Progenitor cell of endocrine pancreas (in vitro differentiated cells): ENCODE measurements at places on chromosomes 2 and 18. TPM values are rescaled to one million over a fixed set of nuclear protein-coding genes. Genes with fewer than 3 reads are reported as not detected.

GRCh38 chr2:203737360-203737759, 30.9 kb downstream of the CD28 start:
- DNase-seq, result no peak

- DNase-seq, result no peak
Observed at GRCh38 chr2:238865744-238866355, 18.0 kb downstream of the TWIST2 start.

DNA sequence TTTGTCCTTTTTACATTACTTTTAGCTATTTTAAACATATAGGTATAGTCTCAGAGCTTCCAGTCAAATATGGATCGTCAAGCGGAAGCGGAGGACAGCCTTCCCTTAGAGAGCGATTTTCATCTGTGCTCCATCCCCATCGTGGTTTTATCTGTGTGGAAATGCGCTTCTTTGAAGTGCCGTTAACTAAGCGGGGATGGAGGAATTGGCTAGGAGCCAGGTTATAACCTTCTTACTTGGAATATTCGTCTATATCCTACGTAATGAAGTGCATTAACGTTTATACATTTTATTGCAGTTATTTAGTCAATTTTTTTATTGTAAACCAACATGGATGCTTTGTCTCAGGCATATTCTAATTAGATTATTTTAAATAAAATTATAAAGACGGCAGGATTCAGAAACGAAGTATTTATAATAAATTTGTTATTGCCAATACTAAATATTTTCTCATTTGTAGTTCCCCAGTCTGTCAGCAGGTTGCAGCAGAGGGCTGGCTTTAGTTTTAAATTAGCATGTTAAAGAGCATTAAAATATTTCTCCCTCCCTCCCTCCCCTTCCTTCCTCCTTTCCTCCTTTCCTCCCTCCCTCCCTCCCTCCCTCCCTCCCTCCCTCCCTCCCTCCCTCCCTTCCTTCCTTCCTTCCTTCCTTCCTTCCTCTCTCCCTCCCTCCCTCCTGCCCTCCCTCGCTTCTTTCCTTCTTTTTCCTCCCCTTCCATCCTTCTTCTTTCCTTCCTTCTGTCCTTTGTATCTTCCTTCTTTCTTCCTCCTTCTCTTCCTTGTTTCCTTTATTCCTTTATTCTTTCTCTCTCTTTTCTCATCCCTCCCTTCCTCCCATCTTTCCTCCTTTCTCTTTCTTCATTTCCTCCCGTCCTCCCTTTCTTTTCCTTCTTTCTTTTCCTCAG, 80.6 kb upstream of the DOCK10 start:
- no peak for DNase-seq

GRCh38 chr2:224601923-224602322, 16.8 kb upstream of the CUL3 start:
- no peak for DNase-seq

DNA sequence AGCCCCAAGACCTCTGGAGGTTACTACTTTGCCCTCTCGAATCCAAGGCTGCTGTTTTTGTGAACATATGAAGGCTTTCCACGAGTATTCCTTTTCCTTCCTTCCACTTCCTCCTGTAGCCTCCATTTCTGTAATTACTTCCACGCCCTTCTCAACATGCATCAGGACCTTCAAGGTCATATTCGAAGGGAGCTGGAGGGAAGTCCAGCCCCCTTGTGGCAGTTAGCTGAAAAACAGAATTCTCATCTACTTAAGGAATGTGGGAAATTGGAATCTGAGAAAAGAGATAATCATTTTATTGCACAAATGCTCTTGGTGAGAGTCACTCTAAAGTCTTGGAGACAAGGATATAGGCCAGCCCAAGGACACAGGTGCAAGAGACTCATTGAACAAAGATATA, 1000.2 kb downstream of the TDRD15 start:
- no peak for DNase-seq

- no peak for DNase-seq
Observed at GRCh38 chr2:202187570-202187969, 50.8 kb downstream of the SUMO1 start.

DNA sequence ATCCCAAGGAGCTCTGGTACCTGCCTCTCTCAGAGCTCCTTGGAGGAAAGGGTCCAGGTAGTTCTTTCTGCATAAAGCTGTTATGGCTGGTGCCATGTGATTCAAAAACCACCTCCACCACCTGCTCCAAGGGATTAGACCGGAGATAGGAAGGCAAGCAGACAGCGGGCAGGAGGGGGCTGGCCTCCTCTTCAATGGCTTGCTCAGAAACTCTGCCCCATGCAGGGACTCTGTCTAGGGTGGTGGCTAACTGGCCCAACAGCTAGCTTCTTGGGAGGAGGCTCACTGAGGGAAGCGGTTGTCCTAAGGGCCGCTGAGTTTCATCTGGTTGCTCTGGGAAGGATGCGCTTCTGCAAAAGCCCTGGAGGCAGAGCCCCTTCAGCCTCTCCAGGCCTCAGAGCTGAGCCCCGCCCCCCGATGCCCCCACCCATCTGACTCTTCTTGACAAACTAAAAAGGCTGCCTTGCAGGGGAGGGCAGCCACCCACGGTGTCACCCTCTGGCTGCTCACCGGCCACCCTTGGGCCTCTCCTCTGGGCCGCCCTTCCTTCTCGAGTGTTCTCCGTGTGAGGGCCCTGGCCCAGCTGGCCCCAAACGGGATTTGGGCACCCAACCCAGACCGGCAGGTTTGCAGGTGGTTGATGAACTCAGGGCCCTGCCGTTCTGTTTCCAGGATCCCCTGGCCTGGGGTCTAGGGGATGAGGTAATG, 90.2 kb downstream of the MCFD2 start:
- DNase-seq, result no peak

DNA sequence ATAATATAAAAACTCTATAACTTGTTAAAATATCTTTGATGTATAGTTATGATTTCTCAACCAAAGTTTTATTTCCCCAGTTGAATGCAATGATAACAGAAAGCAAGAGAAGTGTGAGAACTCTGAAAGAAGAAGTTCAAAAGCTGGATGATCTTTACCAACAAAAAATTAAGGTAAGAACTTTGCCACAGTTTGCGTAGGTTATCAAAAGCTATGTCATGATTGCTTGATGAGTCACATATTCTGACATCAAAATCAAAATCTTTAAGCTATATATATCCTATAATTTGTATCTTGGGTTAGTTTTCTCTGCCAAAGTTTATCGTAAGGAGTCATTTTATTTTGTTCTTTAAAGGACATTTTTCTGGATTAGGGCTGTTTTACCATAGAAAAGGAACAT, 35.0 kb downstream of the NDC80 start:
- no peak for DNase-seq

DNA sequence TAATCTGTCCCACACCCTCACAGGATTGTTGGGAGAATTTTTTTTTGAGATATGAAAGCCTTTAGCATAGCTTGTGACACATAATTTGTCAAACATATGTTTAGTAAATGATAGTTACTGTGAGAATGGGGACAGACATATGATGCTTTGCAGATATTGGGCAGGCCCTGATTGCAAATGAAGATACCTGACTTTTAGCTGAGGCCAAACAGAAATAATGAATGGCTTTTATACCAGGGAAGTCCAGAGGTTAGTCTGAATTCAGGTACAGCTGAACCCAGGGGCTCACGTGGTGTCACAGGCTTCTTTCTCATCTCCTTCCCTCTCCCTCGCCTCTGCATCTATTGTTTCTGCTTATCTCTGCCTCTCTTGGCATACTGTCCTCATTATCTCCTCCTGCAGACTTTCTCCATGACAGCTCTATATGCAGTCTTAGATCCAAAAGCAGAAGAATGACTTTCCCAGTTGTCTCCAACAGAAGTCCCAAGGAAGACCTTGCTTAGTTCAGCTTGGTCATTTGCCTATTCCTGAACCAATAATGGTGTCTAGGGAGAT, 4.9 kb upstream of the WNT10A start:
- DNase-seq, result no peak

GRCh38 chr2:55838653-55839052, 84.9 kb downstream of the EFEMP1 start:
- DNase-seq, result no peak

DNA sequence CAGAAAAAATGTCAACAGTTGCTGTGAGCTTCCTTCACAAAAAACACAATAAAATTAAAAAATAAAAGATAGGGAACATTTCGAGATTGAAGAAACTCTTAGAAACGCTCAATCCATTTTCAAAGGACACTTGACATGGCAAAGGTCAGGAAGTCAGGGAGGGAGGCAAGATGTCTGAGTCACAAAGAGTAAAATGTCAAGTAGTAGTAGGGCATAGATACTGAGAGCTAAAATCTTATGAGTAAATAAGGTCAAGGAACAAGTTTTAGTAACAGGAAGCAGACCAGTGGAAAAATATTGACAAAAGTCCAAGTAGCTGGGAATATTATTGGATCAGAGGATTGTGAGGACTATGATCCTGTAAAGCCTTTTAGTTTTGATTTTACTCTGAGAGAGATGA, 495.6 kb downstream of the TMX3 start:
- no peak for DNase-seq

- DNase-seq, result no peak
Observed at GRCh38 chr18:7593218-7593819, 26.2 kb downstream of the PTPRM start.

DNA sequence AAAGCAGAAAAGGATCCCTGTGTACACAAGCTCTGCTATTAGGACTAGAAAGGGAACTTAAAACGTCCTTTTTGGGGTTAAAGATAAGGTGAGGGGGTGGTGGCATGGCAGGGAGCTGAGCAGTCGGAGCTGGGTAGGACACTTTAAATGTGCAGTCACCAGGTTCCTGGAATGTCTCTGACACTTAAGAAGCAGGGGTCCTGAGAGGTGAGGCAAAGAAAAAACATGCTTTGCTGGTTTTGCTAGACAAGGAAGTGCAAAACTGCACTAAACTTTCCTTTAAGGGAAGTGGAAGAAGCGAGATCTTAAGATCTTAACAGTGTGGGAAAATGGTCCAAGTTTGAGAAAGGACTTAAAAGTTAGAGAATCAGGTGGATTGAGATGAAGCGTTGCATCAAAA, 99.5 kb upstream of the MAP3K20 start:
- no peak for DNase-seq

DNA sequence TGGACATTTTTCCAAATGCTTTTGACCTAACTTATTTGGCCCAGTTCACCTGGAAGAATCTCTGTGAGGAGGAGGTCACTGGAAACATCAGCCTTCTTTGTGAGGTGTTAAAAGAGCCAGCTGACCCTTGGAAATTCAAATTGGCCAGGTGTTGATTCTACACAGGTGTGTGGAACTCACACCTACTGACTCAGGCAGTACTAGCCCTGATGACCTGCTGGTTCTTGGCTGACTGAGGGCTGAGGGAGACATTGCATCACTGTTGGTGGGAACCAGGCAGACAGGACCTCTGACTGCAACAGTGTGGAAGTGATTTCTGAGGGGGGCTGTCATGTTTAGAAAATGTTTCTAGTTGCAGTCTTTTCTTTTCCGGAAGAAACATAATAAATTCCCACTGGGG, 242.2 kb upstream of the LRRTM1 start:
- no peak for DNase-seq

DNA sequence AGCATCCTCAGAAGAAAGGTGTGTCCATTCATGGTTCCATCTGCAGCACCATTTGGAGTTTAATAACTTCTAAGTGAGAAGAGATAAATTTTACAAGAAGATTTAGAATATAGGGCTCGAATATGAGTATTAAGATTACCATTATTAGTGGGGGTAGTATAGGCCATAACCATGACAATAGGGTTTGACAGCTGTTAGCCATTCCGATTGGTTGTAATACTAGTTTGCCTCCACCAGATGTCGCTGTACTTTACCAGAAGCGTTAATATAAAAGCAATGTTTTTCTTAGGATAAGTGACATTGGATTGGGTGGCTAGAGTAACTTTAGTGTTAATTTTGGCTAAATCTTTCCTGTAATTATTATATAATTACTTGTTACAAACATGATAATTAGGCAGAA, 107.5 kb upstream of the SRD5A2 start:
- no peak for DNase-seq

GRCh38 chr2:234789556-234790325, 162.1 kb upstream of the SH3BP4 start:
- no peak for DNase-seq

DNA sequence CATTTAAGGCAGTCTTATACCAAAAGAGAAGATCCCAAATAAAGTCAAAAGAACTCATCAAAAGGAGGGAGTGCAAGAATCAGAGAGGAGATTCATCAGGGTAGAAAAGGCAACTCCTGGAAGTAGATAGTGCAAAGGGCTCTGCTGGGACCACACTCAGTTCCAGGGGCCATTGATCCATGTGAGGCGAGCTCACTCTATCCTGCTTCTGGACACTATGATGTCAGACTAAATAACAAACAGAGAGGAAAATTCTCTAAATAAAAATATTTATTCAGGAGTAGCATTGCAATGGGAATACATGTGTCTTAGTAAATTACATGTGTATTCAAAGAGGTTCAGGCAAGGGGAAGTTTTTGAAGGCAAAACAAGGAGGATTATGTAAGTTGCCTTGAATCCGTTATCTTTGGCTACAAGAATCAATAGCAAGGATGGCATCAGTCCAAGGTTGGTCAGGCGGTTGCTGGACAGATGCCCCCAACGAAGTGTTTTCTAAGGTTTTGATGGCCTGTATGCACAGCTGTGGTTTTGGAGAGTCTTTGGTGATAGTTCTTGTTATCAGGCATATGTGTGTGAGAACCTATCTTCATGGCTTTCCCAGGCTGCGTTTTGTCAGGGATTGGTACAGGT, 13.2 kb upstream of the SERPINB12 start:
- no peak for DNase-seq

- no peak for DNase-seq
Observed at GRCh38 chr2:68417926-68418325, 49.2 kb downstream of the FBXO48 start.

GRCh38 chr2:161146996-161147395, 13.2 kb upstream of the TANK start:
- DNase-seq, result no peak

GRCh38 chr2:66462501-66462825, 27.5 kb downstream of the MEIS1 start:
- no peak for DNase-seq

- no peak for DNase-seq
Observed at GRCh38 chr2:112718863-112719370, 1.9 kb upstream of the NT5DC4 start.

GRCh38 chr2:26752656-26753055, 11.4 kb upstream of the SLC35F6 start:
- DNase-seq, result no peak

The RNF125 gene
- 2.6 and 2.8 TPM in 2 replicates for total RNA-seq

The FSHR gene
- total RNA-seq, result 0.44 and 0.74 TPM in 2 replicates

The ASB18 gene
- not detected in 2 replicates for total RNA-seq

The COX7A2L gene
- total RNA-seq, result 84.3 and 85.7 TPM in 2 replicates

The SCYGR4 gene
- not detected in 2 replicates for total RNA-seq

The MZT2B gene
- total RNA-seq, result 190 and 207 TPM in 2 replicates

The PLGLB1 gene
- total RNA-seq, result 6.9 and 8.6 TPM in 2 replicates

The MAL gene
- not detected in 2 replicates for total RNA-seq

The SMAD2 gene
- total RNA-seq, result 140 and 145 TPM in 2 replicates

The IGFBP2 gene
- 249 and 274 TPM in 2 replicates for total RNA-seq

The GPR39 gene
- total RNA-seq, result 4.0 and 4.6 TPM in 2 replicates

The COL4A3 gene
- 0.09 and 0.34 TPM in 2 replicates for total RNA-seq

The YES1 gene
- 55.5 and 58.8 TPM in 2 replicates for total RNA-seq

The BARD1 gene
- total RNA-seq, result 27.8 and 29.1 TPM in 2 replicates

The ABCG5 gene
- not detected in 2 replicates for total RNA-seq

The WDPCP gene
- total RNA-seq, result 8.9 and 14.1 TPM in 2 replicates

The REG3A gene
- not detected in 2 replicates for total RNA-seq

The MEP1B gene
- total RNA-seq, result not detected in 2 replicates
